ENCODE measurements at places on chromosomes 7 and 10.

DNA sequence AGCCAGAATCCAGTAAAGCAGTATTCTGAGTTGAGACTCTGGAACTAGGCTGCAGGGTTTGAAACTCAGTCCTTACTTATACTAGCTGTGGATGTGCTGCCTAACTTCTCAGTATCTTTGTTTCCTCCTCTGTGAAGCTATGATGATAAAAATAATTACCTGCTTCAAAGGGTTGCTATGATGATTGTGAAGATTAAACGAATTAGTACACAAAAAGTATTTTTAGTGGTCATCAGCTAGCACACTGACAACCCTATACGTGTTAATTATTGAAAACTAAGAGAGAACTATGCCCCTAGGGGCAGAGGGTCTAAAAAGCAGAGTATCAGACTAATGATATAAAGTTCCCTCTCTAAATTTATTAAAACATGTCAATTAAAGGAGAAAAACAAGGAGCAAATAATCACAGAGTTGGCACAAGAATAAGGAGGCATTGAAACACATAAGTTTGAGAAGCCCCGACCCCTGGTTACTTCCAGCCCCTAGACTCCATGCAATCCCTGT lies 34.4 kb upstream of the ADD3 start:
- no peak for DNase-seq

- no peak for DNase-seq
These were observed 92.2 kb upstream of the EFCAB10 start for GRCh38 chr7:105673367-105674084.

GRCh38 chr7:15490291-15490690 lies 71.5 kb downstream of the AGMO start:
- DNase-seq: no peak

DNA sequence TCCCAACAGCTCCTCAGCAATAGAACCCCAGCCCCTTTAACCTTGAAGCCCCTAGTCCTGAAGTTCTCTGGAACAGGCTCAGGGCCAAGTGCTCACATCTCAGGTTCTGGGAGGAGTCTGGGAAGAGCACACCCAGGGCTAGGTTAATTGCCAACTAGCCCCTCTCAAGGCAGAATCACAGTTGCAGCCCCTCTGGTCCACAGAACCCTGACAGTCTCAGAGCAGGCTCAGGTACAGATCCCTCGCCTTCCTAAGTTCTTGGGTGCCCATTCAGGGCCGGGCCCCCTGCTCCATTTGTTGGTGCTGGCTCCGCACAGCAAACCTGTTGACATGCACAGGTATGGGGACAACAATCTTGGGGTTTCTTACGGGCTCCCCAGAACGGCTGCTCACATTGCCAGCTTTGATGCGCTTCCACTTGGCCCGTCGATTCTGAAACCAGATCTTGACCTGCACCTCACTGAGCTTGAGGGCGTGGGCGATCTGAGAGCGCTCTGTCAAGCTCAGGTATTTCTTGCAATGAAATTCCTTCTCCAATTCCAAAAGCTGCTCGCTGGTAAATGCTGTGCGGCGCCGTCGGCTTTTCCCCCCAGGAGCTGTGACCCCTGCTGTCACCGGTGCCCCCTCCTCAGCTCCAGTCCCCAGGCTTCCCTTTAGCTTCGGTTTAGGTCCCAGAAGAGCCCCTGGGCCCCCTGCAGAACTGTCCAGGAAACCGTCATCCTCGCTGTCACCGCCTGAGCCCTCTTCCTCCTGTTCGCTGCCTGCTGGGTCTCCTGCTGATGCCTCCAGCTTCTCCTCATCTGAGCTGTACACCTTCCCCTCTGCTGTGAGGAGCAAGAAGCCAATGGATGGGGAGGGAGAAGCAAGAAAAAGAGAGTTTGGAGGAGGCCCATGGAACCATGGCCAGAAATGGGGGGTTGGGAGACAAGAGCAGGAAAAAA lies 18.9 kb downstream of the GBX1 start:
- DNase-seq: no peak

DNA sequence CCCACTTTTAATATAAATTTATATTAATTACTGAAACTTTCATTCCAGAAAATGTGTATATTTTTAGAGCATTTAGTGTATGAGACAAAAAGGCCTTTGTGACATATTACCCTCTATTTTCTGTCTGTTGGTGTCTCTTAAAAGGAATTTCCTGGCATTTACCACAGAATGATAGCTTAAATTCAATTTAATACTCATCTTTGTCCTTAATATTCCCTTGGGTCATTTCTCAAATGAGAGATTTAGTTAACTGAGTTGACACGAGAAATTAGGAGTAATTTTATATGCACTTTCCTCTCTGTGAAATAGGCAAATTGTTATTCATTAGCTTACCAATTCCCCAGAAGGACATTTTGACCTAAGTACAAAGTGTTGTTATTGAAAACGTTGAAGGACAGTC lies 101.7 kb upstream of the CTTNBP2 start:
- DNase-seq: no peak

DNA sequence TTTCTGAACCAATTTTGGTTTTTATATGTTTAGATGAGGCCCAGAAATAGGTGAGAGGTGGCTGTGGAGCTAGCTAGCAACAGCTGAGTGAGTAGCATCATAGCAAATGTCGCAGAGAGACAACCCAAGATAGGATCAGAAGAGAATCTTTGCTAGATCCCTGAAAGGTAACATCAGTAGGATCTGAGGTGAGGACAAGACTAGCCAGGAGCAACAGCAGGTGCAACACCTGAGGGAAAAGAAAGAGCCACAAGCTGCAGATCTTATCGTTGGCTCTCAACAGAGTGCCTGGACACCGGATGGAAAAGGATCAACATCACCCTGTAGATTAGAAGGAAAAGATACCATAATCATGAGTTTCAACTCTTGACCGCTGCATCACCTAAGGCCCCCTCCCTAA lies 4.4 kb downstream of the ST8SIA6 start:
- DNase-seq: no peak

GRCh38 chr10:28853195-28853594 lies 175.9 kb downstream of the BAMBI start:
- DNase-seq: no peak

- DNase-seq: no peak
These were observed 30.2 kb upstream of the EZH2 start for GRCh38 chr7:148914208-148914777.

GRCh38 chr7:107045195-107045960 lies 873 bp downstream of the PRKAR2B start:
- DNase-seq: peak; percentile 16

DNA sequence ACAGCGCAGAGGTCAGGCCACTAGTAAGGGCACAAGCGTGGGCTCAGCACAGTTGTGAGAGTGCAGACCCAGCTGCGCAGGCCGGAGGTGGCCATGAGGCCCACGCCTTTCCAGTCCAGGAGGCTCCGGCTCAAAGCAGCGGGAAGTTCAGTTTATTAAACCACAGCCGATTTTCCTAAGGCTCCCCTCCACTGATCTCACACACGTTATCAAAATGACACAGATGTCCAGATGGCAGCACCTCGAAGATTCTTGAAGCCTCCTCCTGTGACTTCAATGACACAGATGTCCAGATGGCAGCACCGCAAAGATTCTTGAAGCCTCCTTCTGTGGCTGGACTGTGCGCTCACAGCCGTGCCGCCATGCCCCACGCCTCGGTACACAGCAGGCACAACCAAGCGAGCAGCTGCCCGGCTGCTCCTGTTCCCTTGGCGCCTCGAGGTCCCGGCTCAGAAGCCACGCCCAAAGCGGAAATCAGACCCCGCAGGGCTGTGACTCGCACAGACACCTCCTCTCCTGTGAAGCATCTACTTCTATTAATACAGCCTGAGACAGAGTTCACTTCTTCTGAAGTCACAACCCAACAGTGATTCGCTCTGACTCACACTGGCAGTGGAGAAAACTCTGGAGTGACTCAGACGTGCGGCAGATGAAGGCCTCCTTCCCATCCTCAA lies 122.7 kb downstream of the MAD1L1 start:
- no peak for DNase-seq

DNA sequence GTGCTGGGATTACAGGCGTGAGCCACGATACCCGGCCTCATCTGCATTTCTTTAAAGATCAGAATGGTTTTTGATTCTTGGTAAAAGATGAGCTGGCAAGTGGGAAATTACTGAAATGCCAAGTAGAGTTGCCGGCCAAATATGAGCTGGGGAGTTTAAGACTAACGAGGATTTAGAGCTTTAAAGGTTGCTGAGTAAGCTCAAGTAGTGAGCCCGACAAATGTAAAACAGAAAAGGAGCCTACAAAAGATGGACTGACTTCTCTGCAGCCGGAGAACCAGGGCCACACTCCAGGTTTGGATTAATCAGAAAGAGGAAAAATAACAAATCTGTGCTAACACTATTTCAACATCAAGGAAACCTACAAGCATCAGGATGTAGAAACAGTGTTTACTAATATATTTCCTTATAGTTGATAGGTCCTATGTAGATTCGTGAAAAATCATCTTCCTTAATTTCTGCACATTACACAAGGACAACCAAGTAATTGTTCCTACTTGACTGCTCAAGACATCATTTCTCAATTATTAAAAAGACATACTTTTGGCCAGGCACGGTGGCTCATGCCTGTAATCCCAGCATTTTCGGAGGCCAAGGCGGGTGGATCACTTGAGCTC lies 49.6 kb downstream of the MPP7 start:
- no peak for DNase-seq

DNA sequence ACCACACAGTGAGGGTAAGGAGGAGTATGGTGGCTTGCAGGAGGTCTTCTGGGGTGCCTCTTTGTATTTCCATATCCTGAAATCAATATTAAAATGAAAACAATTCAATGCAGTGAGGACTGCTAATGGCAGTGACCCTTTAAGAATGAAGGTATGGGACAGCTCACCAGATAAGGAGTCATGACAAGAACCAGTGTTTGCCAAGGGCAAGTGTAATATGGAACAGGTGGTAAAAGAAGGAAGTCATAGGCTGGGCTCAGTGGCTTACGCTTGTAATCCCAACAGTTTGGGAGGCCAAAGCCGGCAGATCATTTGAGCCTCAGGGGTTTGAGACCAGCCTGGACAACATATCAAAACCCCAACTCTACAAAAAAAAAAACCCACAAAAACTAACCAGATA lies 20.0 kb upstream of the LIPA start:
- DNase-seq: no peak

GRCh38 chr7:100102950-100103840 lies 1.8 kb downstream of the AP4M1 start:
- no peak for DNase-seq

- peak; percentile 47 for DNase-seq
These were observed 83.7 kb downstream of the SLC16A9 start for GRCh38 chr10:59625721-59626522.
